Activated T-cell treated with anti-CD3 and anti-CD28 coated beads, Interleukin-2, amount 50 U/mL, for 72 hours (primary cell): ENCODE measurements at places on chromosomes 1 and 21.

GRCh38 chr1:63648689-63649088, 55.5 kb downstream of the PGM1 start:
- no peak for DNase-seq

GRCh38 chr21:33871171-33871570, 44.4 kb downstream of the ATP5PO start:
- no peak for DNase-seq

GRCh38 chr1:232786845-232787455, 18.3 kb upstream of the MAP10 start:
- no peak for DNase-seq

GRCh38 chr1:22739648-22740385, 29.2 kb downstream of the EPHB2 start:
- DNase-seq = no peak

- DNase-seq = no peak
Observed at GRCh38 chr1:17673329-17674072, 81.6 kb upstream of the ACTL8 start.

- no peak for DNase-seq
Observed at GRCh38 chr1:21299780-21300395, 9.6 kb upstream of the ECE1 start.
